Vagina (tissue), 2 donors: ENCODE measurements at places on chromosomes 13 and 19.

- no peak for DNase-seq
Measured at GRCh38 chr19:39296906-39297305, 699 bp downstream of the IFNL1 start.

DNA sequence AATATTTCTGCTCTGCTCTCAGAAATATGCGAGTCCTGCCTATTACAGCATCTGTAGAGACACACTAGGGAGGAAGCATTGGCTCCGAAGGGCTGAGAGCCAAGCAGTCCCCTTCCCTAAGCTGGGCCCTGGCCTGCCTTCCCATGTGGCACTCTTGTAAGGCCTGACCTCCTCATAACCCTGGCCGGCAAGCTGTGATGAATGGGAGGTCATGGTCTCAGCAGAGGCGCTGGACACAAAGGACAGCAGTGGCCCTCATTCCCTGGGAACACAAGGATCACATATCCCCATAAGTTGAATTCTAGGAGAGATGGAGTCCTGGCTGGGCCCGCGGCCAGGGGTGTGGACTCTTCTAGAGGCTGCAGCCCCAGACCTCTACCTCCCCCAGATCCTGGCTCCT is 483.3 kb downstream of the ZNF536 start:
- peak; percentile 37 for DNase-seq

- no peak for DNase-seq
Measured at GRCh38 chr19:9936326-9937000, at the start of gene OLFM2. Gene OLFM2, minus strand, starts transcription at chr19:9936515. Its CDS starts 149 bp downstream, at chr19:9936366.

- DNase-seq, result no peak
Measured at GRCh38 chr19:44644402-44645016, 799 bp downstream of the PVR start.

GRCh38 chr19:18629166-18630088 is 7.4 kb upstream of the KLHL26 start:
- DNase-seq, result no peak

GRCh38 chr19:34082289-34083077 is 89.8 kb upstream of the LSM14A start:
- no peak for DNase-seq

DNA sequence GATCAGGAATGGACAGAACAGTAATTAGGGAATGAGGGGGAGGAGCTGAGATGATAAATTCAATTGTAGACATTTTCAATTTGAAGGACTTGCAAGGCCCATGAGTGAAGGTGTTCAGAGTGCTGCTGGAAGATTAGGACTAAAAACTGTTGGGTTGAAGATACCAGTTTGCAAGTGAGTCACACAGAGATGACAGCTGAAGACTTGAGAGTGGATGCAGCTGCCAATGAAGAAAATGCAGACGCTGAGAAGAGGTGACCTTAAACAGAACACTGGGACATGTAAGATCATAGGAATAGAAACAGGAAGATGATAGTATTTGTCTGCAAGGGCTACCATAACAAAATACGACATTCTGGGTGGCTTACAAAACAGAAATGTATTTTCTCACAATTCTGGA is 1716.5 kb upstream of the SLC10A2 start:
- DNase-seq, result no peak

GRCh38 chr13:52459668-52460067 is 4.4 kb downstream of the CKAP2 start:
- no peak for DNase-seq

DNA sequence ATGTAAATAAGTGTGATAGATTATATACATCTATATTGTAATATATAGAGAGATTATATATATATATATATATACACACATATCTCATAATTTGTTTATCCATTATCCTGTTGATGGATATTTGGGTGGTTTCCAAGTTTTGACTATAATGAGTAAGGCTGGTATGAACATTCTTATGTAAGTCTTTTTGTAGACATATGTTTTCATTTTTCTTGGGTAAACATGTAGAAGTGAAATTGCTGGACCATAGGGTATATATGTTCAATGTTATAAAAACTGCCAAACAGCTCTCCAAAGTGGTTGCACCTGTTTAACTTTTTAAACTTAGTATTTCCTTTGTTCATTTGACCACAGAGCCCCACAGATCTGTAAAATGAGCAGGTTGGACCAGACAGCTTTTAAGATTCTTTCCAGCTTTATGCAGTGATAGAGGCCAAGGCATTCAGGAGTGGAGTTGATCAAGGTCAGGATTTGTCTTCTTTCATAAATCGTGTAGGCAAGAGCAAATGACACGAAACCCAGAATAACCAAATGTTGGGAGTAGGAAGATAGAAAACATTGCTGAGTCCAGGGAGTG is 21.7 kb upstream of the KATNAL1 start:
- no peak for DNase-seq

GRCh38 chr13:24610956-24611355 is 69.3 kb upstream of the ATP12A start:
- no peak for DNase-seq

DNA sequence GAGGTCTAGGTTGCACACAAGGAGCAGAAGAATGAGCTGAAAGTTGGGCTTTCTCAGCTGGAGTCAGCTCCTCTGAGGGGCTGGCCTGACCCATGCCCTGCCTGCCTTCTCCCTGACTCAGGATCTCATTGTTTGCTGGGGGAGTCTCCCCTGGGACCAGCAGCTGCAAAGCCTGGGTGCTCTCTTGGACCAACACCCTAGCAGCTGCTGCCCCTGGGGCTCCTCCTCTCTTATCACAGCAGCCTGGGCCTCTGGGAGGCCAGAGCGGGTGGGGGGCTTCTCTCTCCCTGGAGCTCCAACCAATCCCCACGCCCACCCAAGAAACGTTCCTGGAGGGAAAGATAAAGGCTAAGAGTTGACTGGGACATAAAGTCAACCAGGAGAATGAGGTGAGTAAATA is 1.6 kb upstream of the FCGBP start:
- no peak for DNase-seq

- no peak for DNase-seq
Measured at GRCh38 chr19:49073514-49074378, 1.2 kb upstream of the KCNA7 start.

- DNase-seq, result no peak
Measured at GRCh38 chr13:113628291-113629270, 29.4 kb downstream of the ATP4B start.

- no peak for DNase-seq
Measured at GRCh38 chr19:34186205-34186604, 13.9 kb downstream of the LSM14A start.

GRCh38 chr13:114146173-114146572 is 13.8 kb upstream of the RASA3 start:
- no peak for DNase-seq

GRCh38 chr13:80180740-80181355 is 160.1 kb downstream of the SPRY2 start:
- no peak for DNase-seq

- no peak for DNase-seq
Measured at GRCh38 chr19:2385053-2385721, 25.1 kb downstream of the TMPRSS9 start.

DNA sequence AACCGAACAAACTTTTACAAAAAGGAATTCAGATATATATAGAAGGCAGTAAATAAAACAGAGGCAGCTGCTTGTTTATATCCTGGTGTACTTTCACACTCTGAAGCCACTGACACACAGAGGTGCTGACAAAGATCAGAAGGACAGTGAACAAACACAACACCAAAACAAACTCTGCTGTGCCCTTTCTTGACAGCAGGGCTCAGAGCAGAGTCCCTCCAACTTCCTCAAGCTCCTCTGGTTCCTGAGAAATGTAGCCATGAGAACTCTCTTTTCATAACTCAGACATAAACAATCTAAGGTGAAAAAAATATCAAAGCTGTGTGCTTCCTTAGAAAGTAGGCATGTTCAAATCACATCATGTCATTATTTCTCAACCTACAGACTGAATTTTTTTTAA is 1052.8 kb upstream of the SPRY2 start:
- DNase-seq, result no peak

DNA sequence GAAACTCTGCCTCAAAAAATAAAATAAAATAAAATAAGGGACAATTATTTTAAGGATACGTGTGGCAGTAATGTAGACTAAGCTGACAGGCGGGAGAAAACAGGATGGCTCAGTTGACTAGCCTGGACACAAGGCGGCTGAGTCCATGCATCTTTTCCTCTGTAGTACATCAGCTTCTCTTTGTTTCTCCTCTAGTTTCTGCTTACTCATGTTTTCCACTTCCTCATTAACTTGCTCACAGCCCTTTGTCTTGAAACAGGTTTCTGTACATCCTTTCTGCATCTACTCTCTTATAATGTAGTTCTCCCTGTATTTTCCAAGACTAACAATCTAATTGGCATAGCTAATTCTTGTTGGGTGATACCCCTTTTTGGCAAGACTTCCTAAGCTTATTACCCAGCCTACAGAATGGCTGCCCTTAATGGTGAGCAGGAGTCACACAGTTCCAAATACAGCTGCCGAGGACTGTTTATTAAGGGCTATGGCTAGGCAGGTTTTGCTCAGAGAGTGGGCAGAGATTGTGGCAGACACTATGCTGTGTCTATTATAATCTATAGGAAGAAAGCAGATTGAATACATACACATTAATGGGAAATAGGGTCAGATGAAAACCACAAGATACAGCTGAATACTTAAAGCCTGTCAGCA is 58.7 kb upstream of the KLF5 start:
- no peak for DNase-seq

GRCh38 chr13:46609726-46610125 is 56.8 kb downstream of the LRCH1 start:
- DNase-seq, result no peak

- DNase-seq, result no peak
Measured at GRCh38 chr13:75359266-75359665, 122.7 kb downstream of the TBC1D4 start.

DNA sequence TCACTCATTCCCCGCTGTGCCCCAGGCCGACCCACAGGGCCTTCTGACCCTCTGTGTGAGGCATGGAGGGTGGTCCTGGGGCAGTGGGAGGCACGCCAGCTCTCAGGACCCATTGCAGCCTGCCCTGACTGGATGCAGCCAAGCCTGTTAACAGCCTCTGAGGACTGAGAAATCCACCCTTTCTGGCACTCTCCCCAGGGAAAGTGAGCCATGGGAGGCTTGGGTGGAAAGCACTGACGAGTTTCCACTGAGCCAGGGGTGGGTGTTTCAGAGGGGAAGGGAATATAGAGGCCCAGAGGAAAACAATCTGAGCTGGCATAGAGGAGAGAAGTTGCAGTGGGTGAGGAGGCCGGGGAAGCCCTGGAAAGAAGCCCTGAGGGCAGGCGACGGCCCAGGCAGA is 30.6 kb upstream of the SLC7A10 start:
- DNase-seq, result no peak

DNA sequence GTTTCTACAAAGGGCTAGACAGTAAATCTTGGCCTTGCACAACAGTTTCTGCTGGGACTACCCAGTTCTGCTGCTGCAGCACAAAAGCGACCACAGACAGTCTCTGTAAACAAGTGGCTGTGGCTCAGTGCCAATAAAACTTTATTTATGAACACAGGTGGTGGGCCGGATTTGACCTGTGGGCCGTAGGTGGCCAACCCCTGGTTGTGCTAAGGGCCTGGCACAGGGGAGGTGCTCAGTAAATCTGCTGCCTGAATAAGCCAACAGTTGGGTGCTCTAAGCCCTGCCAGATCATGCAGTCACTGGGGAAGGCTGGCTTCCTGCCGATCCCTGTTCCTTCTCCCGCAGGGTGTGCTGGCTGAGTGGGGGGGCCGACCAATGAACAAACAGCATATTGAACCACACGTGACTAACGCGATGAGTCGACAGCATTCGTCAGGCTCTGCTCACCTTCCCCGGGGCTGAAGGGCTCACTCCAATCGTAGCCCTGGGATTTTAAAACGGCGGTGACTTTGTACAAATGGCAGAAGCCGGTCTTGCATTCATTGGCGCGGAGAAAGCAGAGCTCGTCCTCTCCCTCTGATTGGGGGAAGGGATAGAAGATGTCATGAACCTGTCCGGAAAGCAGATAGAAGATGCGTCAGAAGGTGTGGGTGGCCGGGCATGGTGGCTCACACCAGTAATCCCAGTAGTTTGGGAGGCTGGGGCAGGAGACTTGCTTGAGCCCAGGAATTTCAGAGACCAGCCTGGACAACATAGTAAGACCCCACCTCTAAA is 24.3 kb upstream of the MYDGF start:
- DNase-seq, result no peak

- DNase-seq, result no peak
Measured at GRCh38 chr13:67235265-67235664, 5.1 kb upstream of the PCDH9 start.

- DNase-seq, result no peak
Measured at GRCh38 chr19:34305221-34306083, 51.1 kb downstream of the GARRE1 start.

DNA sequence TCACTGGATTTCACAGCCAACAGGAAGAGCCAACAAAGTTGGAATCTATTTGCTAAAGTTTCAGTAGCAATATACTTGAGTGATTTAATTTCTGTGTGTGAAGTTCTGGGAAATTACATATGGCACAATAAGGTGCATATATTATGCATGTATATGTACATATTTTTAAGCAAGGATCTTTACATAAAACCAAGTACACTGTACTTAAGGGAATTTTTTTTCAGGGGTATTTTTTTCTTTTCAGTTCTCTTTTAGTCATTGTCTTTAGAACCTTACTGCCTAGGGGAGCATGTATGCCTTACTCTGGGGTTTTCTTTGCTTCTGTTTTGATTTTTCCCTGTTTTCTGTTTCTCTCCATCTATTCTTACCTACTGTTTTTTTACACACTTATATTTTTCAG is 7.4 kb downstream of the RAP2A start:
- DNase-seq, result no peak

DNA sequence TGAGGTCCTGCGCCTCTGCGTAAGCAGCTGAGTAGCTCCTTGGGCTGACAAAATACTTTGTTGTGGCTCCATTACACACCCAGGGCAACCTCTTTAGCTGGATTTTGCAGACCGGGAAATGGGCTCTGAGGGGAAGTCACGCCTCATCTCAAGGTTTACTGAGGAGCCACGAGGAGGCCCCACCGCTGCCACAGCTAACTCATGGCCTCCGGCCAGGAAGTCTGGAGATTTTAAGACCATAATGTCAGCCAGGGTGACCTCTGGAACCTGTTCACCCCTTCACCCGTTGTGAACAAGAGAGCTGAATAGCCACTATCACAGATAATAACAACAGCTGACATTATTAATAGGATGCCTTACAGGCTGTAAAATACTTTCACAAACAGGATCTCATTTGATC is 351.3 kb upstream of the TMTC4 start:
- no peak for DNase-seq

DNA sequence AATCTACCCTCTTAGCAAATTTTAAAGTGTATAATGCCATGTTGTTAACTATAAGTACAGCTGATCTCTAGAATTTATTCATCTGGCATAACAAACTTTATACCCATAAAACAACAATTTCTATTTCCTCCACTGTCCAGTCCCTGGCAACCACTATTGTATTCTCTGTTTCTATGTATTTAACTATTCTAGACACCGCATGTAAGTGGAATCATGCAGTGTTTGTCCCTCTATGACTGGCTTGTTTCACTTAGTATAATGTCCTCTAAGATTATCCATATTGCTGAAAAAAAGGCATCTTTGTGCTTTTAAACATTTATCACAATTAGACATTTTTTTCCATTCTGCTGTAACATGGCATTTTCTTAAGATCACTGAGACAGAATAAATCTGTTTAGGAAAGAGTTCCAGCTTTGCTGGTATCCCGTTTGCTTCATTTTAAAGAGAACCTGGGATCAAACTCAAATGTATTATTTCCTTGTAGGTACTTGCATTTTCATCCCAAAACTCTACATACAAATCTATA is 1191.0 kb downstream of the SLITRK5 start:
- DNase-seq, result no peak

GRCh38 chr19:11269408-11269807 is 7.1 kb upstream of the DOCK6 start:
- DNase-seq, result no peak
